Activated gamma-delta T cell treated with Interleukin-2 at 50 U/mL for 16 hours (primary cell): ENCODE measurements at places on chromosomes 1 and 21.

DNA sequence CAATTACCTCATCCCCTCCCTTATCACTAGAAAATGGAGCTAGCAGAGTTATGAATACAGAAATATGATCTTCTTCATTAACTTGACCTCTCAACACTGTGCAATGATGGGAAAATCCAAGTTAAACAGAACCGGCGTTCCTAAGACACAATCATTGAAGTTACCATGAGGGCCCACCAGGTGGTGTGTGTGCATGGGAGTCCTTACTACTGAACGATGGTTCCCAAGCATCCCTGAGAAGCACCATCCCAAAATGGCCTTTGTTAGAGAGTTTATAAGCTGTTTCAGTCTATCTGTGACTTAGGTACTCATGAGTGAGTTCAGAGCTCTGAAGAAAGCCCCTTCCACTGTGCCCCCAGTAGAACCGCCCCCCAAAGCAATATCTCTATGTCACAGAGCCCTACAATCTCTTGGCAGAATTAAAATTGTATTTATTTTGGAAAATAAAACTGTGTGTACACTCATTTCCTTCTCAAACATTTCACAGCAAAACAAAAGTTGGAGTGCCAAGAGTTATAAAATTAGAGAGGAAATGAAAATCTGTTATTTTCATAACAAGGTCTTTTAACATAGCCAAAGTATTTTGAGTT, 56.8 kb downstream of the PLD5 start:
- DNase-seq: no peak

DNA sequence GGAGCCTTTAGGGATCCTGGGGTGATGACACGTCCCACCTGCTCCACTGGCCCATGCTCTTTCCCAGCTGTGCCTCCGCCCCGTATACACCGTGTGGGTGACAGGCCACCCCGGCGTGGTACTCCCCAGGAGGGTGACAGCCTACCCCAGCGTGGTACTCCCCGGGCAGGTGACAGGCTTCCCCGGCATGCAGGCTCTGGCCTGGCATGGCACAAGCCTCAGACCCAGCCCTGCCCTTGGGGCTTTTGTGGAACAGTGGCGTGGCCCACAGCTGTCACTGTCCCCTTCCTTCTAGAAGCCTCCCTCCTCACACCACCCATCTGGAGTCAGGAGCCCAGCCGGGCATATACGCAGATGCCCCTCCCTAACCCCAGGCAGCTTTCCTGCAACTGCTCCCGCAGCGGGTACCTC, 4.7 kb upstream of the PFKL start:
- no peak for DNase-seq

- DNase-seq: no peak
Observed at GRCh38 chr1:248857749-248858095, 1.2 kb downstream of the ZNF692 start.

DNA sequence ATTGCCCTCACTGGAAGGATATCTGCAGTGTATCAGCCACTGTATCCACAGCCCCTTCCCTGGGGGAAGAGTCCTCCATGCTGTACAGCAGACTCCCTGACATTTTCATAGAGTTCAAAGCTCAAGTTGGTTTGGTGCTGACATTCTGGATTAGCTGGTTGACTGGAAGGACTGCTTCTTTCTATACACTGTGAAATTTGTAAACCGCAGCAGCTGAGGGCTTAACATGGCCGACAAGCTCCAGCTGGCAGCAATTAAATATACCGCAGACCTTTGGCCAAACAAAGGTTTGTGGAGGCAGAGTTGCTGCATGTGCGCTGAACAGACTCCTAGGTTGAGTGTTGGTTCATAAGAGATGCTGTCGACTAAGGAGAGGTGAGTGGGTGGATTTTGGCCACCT, 126.4 kb downstream of the DHRS3 start:
- no peak for DNase-seq
